ENCODE measurements at places on chromosomes 1 and 21.

GRCh38 chr1:208644401-208645160 is 400.4 kb upstream of the PLXNA2 start:
- DNase-seq: no peak

GRCh38 chr1:5977494-5978444 is 14.5 kb downstream of the NPHP4 start:
- no peak for DNase-seq

DNA sequence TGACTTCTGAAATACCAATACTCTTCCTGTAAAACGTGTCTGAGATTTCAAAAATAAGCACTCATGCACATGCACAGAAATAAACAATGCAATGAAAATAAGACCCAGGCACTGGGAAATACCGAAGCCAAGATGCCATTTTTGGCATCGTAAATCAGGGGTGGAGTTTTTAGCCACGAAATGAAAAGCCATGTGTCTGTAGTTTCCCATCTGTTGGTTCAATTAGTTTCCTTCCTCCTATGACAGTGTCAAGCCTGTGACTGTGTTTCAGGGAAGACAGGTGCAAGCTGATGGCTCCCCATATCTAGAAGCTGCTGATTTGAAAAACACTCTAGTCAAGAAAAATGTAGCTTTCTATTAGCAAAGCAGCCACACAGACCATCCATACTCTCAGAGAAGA is 480.4 kb upstream of the CAMK1G start:
- DNase-seq: no peak

- DNase-seq: no peak
These were observed 666.2 kb upstream of the CAMK1G start for GRCh38 chr1:208917281-208917680.

GRCh38 chr1:66938613-66939012 is 13.8 kb downstream of the MIER1 start:
- peak; percentile 43 for DNase-seq

DNA sequence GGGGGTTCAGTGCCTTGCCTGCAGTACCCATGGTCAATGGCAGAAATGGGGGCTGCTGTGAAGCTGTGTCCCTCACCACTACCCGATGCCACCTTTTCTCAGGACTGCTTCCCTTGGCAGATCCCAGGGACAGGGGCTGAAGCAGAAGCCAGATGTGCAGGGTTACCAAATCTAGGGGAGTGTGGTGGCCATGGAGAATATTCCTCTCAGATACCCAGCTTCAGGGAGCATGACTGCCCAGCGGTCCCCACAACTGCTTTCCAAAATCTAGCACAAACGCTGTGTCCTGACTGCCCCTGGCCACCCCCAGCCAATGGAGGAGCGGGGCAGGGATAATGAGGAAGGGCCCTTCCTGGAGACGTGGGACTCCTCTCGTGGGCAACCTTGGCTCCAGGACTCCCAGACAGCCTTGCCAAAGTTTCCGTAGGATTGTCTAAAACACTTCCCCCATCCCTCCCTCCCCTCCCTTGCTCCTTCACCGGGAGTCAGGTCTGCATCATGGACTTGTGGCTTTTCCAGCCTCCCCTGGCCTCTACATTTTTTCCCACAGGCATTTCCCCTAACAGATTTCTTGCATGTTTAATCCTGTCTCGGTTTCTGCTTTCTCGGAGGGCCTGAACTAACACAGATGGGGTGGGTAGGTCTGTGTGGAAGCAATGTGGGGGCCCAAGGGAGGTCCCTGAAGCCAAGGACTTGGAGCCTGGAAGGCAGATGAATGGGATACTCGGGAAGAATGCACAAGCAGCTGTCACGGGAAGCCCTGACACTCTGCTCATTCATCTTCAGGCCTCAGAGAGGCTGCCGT is 80.5 kb downstream of the OMA1 start:
- DNase-seq: no peak

- peak; percentile 88 for DNase-seq
These were observed 8.2 kb upstream of the IRF2BP2 start for GRCh38 chr1:234617986-234618736.

DNA sequence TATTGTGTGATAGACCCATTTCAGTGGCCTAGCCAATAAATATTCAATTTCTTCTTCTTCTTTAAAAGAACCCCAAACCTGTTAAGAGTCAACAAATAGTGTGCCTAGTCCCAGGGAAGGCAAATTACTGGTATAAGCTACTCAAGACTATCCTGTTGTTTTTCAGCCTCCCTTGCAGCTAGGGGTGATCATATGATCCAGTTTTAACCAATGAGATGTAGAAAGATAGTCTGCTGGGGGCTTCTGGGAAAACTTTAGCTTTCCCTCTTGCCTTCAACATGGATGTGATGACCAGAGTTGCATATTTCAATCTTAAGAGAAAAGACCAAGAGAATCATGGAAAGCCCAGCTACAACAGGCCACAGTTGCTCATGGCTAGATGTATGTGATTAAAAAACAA is 4.7 kb upstream of the NUP210L start:
- no peak for DNase-seq

- no peak for DNase-seq
These were observed 138.6 kb upstream of the BMP8A start for GRCh38 chr1:39352881-39353280.

- peak; percentile 41 for DNase-seq
These were observed 44.2 kb downstream of the RPAP2 start for GRCh38 chr1:92343061-92343460.

DNA sequence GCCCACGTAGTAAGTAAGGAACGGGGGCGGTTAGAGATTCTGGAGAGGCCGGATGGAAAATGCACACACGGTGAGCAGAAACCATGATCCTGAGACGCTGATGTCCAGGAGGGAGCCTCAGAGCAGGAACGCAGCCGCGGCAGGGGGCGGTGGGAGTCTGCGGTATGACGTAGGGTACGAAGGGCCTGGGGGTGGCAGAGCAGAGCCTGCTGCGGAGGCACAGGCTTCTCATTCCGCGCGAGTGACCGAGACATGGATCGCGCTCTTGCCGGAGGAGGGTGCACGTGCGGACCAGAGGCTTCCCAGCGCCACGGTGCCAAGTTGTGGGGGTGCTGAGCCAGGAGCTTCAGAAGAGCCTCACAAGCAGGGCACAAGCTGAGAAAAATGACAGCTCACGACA is 176.2 kb downstream of the KIF26B start:
- no peak for DNase-seq

DNA sequence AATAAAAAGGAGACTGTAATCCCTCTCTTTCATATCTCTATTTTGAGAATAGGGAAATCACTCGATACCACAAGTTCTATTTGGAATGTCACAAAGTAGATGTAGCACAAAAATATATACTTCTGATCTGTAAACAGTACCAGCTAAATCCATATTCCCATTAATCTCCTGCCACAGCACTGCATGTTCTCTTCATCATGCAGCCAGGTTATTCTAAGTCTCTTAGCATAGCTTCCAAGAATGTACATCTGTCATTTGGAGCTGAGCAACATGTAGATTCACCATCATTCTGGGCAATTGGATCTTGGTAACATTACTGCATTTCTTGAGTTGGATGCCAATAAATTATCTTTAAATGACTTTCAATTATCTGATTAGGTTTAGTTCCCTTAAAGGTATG is 1874.5 kb downstream of the MRPL39 start:
- no peak for DNase-seq

DNA sequence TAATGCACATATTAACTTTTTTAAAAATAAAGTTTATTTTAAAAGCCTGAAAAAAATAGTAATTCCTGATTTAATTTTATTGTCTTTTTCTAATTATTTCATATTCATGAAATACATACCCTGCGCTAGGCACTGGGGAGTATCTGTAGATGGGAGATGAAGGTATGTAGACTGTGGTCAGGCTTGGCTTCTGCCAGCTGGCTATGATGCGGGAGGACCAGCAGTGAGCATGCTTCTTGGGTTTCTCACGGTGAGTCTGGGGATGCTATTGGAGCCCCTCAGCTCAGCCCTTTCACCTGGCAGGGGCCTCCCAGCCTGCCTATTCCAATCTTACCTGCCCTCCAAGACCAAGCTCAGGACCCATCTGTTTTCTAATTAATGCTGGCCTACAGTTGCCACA is 138.4 kb downstream of the NOS1AP start:
- DNase-seq: no peak

GRCh38 chr1:211775170-211775569 is 55.4 kb downstream of the LPGAT1 start:
- DNase-seq: peak; percentile 15

GRCh38 chr1:184608581-184608980 is 146.1 kb downstream of the EDEM3 start:
- DNase-seq: no peak

- DNase-seq: no peak
These were observed 20.2 kb downstream of the LDLRAP1 start for GRCh38 chr1:25563330-25564215.

GRCh38 chr1:184486761-184487445 is 100.1 kb downstream of the C1orf21 start:
- DNase-seq: no peak

GRCh38 chr1:222909586-222909985 is 94.7 kb downstream of the DISP1 start:
- DNase-seq: peak; percentile 70

- DNase-seq: no peak
These were observed 2.9 kb downstream of the DNASE2B start for GRCh38 chr1:84401156-84401555.

- DNase-seq: no peak
These were observed 7.2 kb downstream of the CNIH3 start for GRCh38 chr1:224623310-224623714.

DNA sequence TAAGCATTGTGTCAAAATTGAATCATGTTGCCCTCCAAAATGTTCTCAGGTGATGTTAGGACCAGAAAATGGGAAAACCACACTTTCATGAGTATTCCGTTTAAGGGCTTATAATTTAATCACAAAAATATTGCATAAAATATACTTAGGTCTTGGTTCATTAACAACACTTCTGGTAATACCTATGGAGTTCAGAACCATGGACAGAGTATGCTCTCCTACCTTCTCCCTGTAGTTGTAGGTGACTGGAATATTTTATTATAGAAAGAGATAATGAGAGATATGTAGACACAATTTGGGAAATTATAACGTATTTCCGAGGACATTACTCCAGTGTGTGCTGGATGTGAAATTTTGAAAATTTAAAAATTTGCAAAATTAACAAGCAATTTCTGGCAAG is 232.5 kb downstream of the NCAM2 start:
- DNase-seq: peak; percentile 5

GRCh38 chr21:42830456-42831455 is 48.6 kb downstream of the WDR4 start:
- DNase-seq: no peak

DNA sequence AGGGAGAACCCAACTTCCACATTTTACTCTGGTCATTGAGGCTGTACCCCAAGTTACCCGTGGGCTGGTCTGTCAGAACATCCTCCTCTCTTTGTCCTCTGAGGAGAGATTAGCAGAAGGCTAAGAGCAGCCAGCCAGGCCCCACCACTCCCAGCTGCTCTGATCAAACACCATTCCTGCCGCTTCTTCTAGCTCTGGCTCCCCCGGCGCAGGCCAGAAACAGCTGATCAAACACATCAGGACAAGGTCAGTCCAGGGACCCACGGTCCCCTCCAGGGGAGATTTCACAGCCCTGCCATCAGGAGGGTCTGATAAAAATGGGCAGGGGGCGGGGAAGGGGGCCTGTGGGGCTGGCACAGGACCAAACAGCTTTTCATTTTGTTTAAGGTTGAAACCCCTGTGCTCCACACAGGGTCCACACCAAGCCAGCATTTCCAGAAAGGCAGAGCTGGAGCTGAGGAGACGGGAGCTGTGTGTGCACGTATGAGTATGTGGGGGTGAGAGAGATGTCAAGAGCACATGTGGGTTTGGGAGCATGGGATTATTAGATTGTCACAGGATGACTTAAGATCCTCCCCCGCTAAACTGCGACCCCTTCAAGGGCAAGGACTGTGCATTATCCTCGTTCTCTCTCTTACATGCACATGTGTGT is 29.9 kb upstream of the EPHA8 start:
- no peak for DNase-seq

- peak; percentile 24 for DNase-seq
These were observed 79.4 kb upstream of the PPP2R5A start for GRCh38 chr1:212205843-212206242.

GRCh38 chr21:26449161-26449560 is 123.9 kb downstream of the CYYR1 start:
- peak; percentile 88 for DNase-seq

GRCh38 chr1:12477936-12478611 is 139.9 kb downstream of the DHRS3 start:
- DNase-seq: peak; percentile 98

GRCh38 chr1:207499573-207499972 is 3.6 kb downstream of the CR1 start:
- DNase-seq: peak; percentile 81

- no peak for DNase-seq
These were observed 33.2 kb upstream of the KIAA0040 start for GRCh38 chr1:175225805-175226129.

- DNase-seq: no peak
These were observed 57.2 kb downstream of the DPT start for GRCh38 chr1:168671782-168672181.

DNA sequence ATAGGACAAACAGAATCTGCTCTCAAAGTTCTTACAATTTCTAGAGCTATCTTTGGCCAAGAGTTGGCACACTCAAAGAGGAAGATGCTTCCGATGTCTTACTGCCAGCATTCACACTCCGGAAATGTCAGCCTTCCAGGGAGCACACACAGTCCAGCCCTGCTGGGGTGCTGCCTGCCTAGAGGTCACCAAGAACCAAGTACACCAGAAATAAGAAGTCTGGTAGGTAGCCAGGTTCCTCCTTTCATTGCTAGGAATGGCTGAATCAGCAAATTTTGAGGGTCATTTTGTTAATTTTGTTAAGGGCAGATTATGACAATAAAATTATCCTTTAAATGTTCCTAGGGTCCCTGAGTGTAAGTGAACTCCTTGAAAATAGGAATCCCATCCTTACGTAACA is 77.5 kb downstream of the PLPP3 start:
- no peak for DNase-seq

DNA sequence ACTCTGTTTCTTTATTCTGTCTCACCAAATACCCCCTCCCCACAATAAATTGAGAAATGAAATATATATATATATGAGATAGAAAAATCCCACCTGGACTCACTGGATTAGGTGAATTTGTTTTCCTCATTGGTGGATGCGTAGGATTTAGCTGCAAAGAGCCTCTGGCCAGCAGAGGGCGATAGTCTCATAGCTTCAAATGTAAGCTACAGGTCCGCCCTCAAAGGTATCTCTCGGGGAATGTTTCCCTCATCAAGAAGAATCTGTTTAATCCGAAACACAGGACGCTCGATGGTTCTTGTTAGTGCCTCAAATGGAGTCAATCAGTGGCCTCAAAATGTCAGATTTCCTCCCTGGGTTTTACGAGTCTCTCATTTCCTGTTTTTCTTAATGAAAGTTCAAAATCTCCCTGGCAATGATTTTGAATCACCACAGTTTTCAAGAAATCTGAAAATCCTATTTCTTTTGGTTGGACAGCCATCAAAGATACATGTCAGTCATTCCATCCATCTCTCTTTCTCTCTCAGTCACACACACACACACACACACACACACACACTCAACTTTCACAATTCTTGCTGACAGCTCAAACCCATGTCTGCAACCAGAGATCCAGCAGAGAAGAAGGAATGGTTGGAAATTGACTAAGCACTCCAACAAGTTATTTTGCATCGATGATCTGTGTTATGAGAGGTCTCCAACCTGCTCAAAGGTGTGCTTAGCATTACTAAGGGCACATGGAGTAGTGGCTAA is 13.9 kb upstream of the CAMK1G start:
- peak; percentile 91 for DNase-seq
